ENCODE measurements at places on chromosomes 7 and 10.

DNA sequence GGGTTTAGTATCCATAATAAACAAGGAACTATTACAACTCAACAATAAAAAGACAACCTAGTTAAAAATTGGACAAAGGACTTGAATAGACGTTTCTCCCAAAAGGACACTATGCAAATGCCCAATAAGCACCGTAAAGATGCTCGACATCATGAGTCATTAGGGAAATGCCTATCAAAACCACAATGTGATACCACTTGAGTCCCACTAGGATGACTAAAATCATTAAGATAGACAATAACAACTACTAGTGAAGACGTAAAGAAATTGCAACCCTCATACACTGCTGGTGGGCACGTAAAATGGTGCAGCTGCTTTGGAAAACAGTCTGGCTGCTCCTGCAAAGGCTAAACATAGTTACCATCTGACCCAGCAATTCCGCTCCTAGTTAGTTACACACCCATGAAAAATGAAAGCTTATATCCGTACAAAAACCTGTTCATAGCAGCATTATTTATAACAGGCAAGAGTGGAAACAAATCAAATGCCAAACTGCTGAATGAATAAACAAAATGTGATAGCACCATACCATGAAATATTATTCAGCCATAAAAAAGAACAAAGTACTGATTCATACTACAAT, 17.3 kb downstream of the CCDC3 start:
- no peak for DNase-seq

DNA sequence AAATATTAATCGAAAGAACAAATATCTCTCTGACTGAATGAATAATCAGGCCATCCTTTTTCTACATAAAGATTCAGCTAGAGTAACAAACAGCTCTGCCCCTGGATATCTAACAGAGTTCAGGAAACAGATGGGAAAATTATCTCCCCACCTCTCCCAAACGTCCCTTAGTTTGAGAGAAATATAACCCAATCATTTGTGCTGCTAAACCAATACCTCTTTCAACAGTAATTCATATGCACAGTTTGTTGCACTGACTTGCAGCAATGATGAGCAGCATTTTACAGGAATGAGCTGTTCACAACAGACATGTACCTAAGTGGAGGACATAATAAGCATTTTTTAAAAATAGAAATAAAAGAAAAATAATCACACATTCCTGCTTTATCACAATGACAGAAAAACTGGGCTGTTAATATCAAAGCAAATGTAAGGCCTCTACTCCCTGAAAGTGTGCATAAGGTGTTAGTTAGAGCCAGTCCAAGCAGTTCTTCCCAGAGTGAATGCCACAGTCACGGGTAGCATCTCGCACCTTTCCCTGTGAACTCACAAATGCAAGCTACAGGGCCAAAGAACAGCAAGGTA, 2.3 kb downstream of the CREB3L2 start:
- DNase-seq = no peak

DNA sequence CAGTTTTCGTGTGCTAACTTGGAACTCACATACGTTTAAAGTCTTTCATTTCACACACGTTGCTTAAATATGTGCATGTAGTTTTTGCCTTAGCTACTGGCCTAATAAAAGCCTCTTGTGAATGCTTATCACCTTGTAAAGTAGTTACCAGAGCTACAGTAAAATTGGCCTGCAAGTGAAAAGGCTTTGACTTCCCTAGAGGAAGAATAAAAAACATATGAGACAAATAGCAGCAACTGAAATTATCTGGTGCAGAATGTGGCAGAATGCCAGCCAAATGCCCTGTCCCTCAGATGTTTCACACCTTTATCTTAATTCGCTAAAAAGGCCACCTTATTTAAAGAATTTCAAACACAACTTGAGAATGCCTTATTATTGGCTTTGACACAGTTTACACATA, 28.1 kb upstream of the RPA3 start:
- no peak for DNase-seq

- no peak for DNase-seq
These were observed 62.2 kb upstream of the KDM7A start for GRCh38 chr7:140238778-140239652.

GRCh38 chr7:2920956-2921652, 77.0 kb upstream of the GNA12 start:
- no peak for DNase-seq

GRCh38 chr7:29161231-29161630, 14.9 kb upstream of the CPVL start:
- no peak for DNase-seq

DNA sequence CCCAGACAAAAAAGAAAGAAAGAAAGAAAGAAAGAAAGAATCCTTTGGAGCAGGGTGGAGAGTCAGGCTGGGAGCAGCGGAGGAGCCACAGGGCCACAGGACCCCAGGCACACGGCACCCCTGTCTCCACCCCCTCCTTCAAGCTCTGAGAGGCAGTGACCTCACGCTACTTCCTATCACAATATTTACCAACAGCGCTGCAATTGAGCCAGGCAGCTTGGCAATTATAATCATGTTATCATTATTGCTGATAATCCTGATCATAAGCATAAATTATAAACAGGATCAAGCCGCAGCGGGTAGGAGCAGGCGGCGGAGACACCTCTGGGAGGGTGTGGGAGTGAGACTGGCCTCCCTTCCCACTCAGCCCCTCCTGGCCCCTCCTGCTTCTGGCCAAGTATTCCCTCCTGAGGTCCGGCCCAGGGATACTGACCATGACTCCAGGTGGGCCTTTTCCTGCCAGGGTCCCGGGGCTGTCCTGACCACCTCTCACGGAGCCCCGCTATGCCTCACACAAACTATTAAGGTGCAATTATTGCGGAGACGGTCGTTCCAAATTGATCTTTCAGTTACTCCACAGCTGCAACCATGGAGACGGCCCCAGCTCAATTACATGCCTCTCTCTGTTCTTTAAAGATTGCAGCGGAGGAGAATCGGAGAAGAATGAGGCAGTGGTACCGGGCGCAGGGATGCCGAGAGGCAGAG, 10.0 kb upstream of the GTF2IRD1 start:
- no peak for DNase-seq

- DNase-seq = no peak
These were observed 12.4 kb downstream of the CUX1 start for GRCh38 chr7:101829821-101830220.

- no peak for DNase-seq
These were observed 103.9 kb downstream of the SLC37A3 start for GRCh38 chr7:140294454-140294853.

DNA sequence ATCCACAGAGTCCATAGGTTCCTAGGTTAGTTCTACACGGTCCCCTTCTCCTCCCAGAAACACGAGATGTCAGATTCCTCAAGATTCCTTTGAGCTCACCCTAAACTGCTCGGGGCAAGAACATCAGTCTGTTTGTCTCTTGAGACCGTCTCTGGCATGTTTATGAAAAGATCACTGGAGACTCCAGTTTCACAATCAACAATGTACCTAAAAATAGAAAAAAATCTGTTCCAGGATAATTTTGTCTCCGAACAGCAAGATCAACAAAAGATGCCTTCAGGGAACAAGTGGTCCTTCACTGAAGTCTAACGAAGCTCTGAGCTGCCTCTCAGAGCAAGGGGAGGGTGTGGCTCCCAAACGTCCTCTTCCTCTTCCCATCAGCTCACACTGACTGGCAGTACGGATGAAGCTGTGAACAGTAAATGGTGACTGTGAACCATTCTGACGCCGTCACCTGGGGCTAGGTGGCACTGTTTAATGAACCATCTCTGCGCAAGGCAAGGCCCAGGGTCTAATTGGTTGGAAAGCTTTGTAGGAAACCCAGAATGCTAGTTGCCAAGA, 156.2 kb upstream of the LYZL1 start:
- no peak for DNase-seq

GRCh38 chr10:13894412-13895093, 307.8 kb downstream of the PRPF18 start:
- DNase-seq = no peak

DNA sequence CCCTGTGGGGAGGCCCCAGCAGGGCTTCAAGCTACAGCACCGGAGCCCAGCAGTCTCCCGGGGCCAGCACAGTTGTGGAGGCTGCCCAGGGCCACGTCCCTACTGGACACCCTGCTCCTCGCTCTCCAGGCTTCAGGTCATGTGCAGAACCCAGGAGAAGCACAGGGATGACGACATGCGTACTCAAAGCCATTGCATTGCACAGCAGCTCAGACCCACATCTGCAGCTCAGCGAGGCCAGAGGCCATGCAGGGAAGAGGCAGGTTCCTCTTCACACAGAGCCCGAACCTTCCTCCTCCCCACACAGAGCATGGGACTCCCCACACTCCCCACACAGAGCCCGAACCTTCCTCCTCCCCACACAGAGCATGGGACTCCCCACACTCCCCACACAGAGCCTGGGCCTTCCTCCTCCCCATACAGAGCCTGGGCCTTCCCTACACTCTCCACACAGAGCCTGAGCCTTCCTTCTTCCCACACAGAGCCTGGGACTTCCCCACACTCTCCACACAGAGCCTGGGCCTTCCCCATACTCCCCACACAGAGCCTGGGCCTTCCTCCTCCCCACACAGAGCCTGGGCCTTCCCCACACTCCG, 12.3 kb downstream of the CFAP46 start:
- no peak for DNase-seq

GRCh38 chr7:15403751-15404150, 158.1 kb downstream of the AGMO start:
- DNase-seq = no peak

- no peak for DNase-seq
These were observed 331.1 kb downstream of the SEMA3D start for GRCh38 chr7:84855758-84856157.

DNA sequence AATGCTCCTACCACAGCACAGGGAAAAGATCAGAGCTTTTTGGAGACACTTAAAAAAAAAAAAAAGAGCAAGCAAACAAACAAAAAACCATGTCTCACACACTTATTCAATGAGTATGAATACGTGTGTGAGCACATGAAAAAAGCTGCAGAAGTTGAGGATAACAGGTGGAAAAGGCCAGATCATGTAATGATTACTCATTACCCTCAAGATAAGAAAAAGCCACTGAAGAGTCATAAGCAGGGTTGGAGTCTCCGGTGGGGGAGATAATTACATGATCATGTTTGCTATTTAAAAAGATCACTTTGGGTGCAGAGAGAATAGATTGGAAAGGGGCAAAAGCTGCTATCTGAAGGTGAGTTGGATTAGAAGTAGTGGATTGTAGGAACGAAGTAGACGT, 77.0 kb downstream of the POU6F2 start:
- no peak for DNase-seq

- DNase-seq = no peak
These were observed 13.4 kb downstream of the STEAP1B start for GRCh38 chr7:22486597-22486996.

GRCh38 chr10:114694062-114694461, 36.0 kb upstream of the ABLIM1 start:
- no peak for DNase-seq

DNA sequence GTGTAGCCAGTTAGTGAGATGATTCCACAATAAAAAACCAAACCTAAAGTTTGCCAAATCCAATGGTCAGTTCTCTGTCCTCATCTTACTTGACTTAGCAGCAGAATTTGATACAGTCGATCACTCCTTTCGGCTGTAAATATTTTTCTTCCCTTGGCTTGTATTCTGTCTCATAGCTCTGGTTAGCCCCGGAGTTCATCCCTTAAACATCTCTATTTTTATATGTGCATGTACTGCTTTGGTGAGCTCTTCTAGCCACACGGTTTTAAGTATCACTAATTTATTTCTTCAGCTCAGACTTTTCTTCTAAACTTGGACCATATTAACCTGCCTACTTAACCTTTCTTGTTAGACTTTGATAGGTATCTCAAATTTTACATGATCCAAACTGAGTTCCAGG, 17.8 kb upstream of the ASB15 start:
- DNase-seq = no peak

GRCh38 chr7:39535064-39535463, 31.1 kb upstream of the YAE1 start:
- DNase-seq = no peak

- DNase-seq = no peak
These were observed 37.4 kb upstream of the EEPD1 start for GRCh38 chr7:36115448-36116321.

- DNase-seq = no peak
These were observed 95.2 kb upstream of the GNA12 start for GRCh38 chr7:2939193-2939885.

DNA sequence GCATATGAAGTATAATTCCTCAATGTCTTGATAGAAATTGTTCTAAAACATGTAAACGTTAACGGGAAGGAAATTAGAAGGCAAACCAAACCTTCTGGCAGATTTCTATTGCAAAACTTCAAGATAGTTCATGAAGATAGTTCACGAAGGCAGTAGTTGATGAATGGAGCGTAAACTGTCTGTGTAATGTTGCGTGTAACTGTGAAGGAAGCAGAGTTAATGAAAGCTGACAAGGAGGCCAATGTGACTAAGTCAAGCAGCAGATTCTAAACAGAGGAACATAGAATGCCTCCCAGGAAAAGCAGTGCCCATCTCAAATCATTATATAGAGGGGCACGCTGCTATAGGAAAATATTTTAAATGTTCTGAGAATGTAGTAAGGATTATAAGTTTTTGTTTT, 659.7 kb upstream of the IGFBP3 start:
- DNase-seq = no peak

DNA sequence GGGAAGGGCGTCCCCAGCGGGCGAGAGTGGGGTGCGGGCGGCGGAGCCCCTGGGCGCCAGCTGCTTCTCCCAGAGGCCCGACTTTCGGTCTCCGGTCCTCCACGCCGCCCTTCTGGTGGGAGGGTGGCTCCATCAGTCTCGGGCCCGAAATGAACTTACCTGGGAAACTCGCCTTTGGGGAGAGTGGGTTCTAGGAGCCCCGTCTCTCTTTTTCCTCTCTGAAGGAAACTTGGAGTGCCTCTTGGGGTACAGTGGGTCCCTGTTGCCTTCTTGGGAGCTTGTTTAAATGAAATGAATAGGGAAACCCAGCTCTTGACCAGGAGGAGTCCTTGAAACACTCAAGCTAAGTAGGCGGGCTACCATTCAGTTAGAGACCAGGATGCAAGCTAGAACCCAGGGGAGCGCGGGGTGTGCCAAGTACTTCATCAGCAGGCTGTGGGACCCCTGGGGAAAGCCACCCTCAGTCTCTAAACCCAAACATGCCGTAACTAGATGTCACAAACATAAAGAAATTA, 1.3 kb downstream of the SLC26A4 start:
- DNase-seq = no peak

DNA sequence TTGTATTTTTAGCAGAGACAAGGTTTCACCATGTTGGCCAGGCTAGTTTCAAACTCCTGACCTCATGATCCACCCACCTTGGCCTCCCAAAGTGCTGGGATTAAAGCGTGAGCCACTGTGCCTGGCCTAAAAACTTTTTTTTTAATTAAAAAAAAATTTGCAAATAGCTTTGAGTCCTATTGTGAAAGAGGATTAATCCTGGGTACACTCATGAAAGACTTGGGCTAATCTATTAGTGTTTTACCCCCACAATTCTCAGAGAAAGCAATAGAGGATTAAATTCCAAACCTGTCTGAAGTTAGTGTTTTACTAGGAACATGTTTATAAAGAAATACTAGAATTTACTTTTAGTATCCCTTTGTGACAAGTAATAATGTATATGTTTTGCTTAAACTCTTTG, 76.9 kb upstream of the ITGB1 start:
- DNase-seq = no peak
